Dermis blood vessel endothelial cell (primary cell): ENCODE measurements at places on chromosomes 12 and 14. TPM values are rescaled to one million over a fixed set of nuclear protein-coding genes. Genes with fewer than 3 reads are reported as not detected.

The KLRC3 gene
- total RNA-seq = not detected in 2 replicates

The SLC25A47 gene
- total RNA-seq = not detected in 2 replicates

The OTUB2 gene
- total RNA-seq = 0.68 and 0.84 TPM in 2 replicates

The OR10A7 gene
- total RNA-seq = not detected in 2 replicates

The RND1 gene
- total RNA-seq = 3.4 and 10.9 TPM in 2 replicates

The MRPL51 gene
- 86.4 and 167 TPM in 2 replicates for total RNA-seq

The ERBB3 gene
- 0.34 and 0.88 TPM in 2 replicates for total RNA-seq

The CHGA gene
- total RNA-seq = under 0.01 and 0.09 TPM in 2 replicates

The LMNTD1 gene
- total RNA-seq = 0.19 TPM in 1 of 2 replicates, not detected in the other

The DTX3 gene
- 1.9 and 2.4 TPM in 2 replicates for total RNA-seq

GRCh38 chr12:40819436-40820108 is 127.3 kb downstream of the CNTN1 start:
- no peak for DNase-seq

DNA sequence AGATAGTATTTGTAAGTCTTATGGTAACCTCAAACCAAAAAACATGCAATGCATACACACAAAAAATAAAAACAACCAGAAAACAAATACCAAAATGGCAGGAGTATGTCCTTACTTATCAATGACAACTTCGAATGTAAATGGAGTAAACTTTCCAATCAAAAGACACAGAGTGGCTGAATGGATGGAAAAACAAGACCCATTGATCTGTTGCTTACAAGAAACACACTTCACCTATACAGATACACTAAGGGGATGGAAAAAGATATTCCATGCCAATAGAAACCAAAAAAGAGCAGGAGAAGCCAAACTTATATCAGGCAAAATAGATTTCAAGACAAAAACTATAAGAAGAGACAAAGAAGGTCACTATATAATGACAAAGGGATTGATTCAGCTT is 8.7 kb upstream of the DCAF5 start:
- DNase-seq = no peak

DNA sequence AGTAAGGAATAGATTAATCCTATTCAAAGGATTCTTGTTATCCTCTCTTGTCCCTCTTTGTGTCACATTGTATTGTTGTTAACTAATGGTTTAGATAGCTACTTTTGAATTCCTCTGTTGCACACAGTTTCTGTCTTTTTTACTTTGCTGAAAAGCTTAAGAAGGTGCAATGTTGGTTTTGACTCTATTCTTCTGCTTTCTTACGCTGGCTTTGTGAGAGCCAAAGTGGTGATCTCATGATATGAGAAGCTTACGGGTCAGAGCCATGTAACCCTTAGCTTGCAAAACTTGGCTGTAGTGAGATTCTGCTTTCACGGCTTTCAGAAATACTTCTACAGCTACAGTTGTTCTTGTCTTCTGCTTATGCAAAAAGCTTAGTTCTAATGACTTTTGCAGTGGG is 239.7 kb downstream of the TRHDE start:
- DNase-seq = no peak

DNA sequence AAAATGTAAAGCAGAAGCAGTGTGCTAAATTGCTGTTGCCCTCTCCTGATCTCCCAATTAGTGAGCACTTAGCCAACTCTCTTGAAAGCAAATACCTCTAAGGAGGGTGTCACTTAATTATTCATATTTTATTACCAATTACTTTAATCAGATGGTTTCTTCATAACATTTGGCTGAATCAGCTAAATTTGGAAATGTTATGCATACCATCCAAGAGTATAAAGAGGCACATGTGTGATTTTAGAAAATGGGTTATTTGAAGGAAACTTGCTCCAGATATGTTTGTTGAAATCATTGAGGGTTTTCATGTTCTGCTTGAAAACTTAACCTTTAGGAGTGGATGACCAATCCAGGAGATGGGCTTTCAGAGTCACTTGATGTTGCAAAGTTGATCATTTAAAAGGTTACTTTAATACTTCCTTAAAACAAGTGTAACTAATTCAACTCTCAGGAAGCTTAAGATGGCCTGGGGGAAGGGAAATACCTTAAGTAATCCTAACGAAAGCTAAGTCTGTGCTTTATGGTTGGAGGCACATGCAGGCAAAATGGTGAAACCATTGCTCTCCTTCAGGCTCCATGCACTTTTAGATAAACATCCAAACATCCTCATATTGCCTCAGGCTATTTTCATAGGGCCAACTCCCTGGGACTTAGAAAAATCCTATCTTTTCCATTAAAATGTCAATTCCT is 434.5 kb downstream of the MDGA2 start:
- no peak for DNase-seq

GRCh38 chr12:132155771-132156572 is 11.7 kb downstream of the NOC4L start:
- no peak for DNase-seq

GRCh38 chr12:43599708-43600107 is 47.7 kb upstream of the ADAMTS20 start:
- DNase-seq = no peak

GRCh38 chr12:107319533-107320032 is 226.2 kb upstream of the CRY1 start:
- DNase-seq = peak; percentile 10

DNA sequence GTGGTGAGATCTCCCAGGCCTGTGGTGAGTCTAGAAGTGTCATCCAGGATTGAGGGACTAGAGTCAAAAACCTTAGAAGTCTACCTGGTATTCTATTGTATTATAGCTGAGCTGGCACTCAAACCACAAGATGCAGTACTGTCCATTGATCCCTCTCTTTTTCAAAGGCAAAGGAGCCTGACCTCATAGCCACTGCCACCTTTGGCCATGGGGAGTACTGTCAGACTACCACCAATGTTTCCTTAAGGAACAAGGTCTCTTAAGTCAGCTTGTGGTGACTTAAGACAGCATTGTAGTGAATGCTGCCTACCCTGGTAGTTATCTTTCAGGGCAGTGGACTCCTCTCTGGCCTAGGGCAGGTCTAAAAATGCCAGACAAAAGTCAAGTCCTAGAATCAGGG is 878.0 kb upstream of the MDGA2 start:
- no peak for DNase-seq

DNA sequence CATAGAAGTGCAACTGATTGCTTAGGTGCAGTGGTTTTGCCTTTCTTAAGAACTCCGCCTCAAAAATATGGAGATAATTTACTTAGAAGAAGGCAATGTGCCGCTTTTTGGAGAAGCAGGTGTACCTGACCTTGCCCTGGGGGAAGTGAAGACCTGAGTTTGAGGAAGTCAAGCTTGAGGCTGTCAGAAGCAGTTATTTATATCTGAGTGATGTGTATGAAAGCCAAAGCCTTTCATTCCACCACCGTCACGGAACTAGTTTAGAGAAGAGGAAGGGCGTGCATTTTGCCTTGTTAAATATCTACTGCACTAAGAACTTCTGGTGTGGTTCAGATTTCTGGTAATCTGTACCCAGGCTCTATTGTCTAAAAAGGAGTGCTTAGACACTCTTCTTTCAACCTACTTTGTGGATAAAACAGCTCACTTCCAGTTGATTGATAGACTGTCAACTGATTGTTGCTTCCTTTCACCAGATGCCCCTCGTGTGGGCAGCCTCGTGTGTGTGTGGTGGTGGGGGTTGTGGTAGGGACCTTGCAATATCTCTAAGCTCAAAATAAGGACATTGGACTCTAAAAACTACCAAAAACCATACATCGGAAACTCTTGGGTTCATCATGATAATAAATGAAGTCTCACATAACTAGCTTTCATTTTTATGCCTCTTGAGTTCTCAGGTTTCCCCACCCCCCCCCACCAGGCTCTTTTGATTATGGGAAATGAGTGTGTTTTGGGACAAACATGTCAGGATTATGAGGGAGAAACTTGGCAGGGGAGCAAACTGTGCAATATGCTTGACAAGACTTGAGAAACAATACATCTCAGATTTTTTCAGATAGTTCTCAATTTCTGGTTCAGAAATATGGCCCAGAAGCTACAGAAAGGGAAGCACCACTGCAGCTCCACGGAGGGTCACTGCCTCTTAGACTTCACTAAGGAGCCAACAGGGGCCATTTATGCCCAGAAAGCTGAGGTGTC is 78.6 kb downstream of the ARF6 start:
- peak; percentile 63 for DNase-seq

GRCh38 chr14:39266525-39266870 is 32.8 kb downstream of the MIA2 start:
- DNase-seq = peak; percentile 68

- no peak for DNase-seq
These were observed 23.7 kb downstream of the NINJ2 start for GRCh38 chr12:639566-639965.

DNA sequence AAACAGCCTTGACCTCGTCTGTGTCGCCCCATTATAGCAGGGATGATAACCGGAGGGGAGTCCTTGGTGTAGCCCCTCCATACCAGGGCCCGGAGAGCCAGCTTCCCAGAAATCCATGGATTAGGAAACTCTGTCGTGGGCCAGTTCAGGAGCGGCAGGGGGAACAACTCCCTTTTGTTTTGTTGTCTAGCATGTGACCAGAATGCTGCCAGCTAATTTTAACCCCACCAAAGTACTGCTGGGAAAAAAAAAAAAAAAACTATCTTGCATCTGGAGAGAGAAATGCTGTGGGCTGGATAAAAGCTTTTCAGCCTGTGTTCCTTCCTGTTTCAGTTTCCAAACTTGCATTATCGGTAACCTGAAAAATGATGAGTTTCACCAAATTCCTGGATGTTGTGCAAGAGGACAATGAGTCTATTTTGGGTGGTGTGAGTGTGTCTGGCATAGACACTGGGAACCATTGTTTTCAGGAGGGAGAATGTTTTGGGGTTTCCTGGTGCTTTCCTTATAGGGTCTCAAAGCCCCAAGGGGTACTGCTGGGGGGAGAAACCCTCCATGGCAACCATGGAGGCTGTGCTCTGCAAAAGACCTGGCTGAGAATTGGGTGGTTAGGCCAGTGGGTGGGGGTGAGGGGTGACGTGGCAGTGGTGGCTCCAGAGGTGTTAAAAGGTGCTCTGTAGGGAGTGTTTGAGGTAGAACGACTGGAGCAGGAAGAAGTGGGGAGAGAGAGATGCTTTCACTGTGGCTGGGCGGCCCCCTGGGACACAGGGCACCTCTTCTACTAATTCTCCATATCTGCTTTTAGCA is 14.9 kb upstream of the IRF2BPL start:
- peak; percentile 73 for DNase-seq

GRCh38 chr12:117593815-117594400 is 232.5 kb upstream of the NOS1 start:
- no peak for DNase-seq

DNA sequence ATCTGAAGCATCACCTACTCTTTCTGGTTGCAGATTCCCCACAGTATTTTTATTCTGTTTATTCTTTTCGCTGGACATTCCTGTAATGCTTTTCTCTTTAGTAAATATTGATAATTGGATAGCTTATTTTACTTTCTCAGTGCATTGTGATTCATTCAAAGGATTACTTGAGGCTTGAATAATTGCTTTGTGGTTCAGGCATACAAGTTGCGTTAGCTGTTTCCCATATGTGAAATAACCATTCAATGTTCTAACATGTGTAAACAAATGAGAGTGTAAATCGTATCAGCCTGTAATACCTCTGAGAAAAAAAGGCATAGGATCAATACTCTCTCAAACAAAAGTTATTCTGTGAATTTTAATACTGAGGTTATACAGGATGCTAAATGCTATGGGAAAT is 1004.2 kb upstream of the SEL1L start:
- DNase-seq = no peak

- no peak for DNase-seq
These were observed 1.7 kb upstream of the CHPT1 start for GRCh38 chr12:101695706-101696105.

DNA sequence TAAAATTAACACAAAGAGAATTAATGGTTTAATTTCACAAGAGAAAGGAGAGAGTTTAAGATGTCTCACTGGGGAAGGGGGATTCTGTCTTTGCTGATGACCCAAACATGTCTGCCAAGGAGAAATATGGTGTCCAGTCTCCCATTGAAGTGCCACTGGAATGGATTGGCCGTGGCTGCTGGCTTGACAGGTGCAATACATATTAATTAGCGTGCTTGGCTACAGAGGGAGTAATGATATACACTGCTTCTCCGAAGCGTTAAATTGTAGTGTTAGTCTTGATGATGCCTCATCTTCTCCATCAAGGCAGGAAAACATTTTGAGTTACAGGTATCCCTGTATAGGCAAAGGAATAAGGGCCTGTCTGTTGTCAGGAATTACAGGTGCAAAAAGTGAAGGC is 393.4 kb upstream of the TMPO start:
- no peak for DNase-seq

- DNase-seq = no peak
These were observed 1.3 kb upstream of the ST8SIA1 start for GRCh38 chr12:22335794-22336166.

- peak; percentile 46 for DNase-seq
These were observed 1.5 kb downstream of the DDHD1 start for GRCh38 chr14:53151523-53152183.

DNA sequence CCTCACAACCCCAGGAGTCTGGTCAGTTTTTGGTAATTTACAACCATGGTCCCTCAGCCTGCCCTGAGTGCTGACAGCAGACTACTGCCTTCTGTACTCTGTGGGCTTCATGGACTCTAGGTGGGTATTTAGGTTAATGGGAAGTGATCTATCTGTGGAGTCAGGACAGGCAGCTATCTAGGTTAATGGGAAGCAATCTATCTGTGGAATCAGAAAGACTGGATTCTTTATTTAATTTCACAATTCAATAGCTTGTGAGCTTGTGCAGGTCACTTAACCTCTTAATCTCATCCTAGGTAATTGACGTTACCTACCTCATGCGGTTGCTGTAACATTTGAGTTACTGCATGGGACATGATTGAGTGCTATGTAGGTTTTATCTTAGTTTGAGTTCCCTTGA is 777.5 kb downstream of the NRXN3 start:
- no peak for DNase-seq

- DNase-seq = no peak
These were observed 178.1 kb downstream of the BTG1 start for GRCh38 chr12:91967590-91967989.

DNA sequence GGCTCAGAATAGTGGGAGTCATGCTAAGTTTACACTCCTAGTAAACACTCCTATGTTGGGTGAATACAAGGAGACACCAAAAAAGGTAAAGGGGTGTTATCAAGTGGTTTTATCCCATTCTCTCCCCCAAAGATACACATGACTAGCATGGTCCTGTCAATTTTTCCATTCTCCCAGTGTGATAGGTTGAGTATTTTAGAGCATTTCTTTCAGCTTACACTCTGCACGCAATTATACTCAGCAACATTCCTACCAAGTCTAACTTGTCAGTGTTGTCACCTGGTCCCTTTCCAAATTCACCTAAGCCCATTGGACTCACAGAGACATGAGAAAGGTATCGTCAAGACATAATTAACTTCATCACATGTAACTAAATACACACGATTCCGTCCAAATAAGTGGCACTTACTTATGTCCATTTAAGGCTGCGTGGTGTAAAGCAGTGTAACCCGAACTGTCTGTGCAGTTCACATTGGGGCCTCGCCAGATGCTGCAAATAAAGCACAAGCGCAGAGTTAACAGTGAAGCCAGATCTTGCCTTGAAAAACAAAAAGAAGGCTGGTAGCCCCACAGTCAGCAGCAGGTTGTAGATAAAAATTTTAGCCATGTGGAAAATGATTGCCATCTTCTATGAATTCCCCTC is 159.7 kb downstream of the ANKS1B start:
- DNase-seq = no peak

GRCh38 chr12:56677680-56678079 is 10.4 kb downstream of the PTGES3 start:
- DNase-seq = no peak

GRCh38 chr14:96149131-96149530 is 55.5 kb upstream of the BDKRB2 start:
- DNase-seq = no peak

- DNase-seq = no peak
These were observed 25.1 kb upstream of the BTBD6 start for GRCh38 chr14:105223260-105223659.

- DNase-seq = no peak
These were observed 130.6 kb upstream of the BTG1 start for GRCh38 chr12:92276276-92276675.
